ENCODE measurements at places on chromosomes 7 and 10.

DNA sequence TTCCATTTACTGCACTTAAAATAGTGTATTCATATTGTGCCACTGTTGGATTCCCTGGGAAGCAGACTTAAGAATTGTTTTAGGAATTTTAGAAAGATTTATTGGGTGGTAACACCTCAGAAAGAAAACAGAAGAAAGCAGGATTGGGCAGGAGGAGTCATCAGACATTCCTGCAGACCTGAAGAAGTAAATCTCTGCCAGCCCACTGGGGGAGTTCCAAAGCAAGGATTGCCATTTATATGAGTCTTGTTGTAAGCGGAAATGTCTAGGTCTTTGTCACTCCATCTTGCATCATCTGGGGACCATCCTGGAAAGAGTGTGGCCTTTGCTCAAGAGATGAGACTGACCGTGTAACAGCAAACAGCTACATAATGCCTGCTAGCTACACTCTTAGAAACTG is 947.6 kb upstream of the POT1 start:
- DNase-seq, result no peak

- DNase-seq, result no peak
These were observed 61.0 kb upstream of the AOAH start for GRCh38 chr7:36784991-36785940.

DNA sequence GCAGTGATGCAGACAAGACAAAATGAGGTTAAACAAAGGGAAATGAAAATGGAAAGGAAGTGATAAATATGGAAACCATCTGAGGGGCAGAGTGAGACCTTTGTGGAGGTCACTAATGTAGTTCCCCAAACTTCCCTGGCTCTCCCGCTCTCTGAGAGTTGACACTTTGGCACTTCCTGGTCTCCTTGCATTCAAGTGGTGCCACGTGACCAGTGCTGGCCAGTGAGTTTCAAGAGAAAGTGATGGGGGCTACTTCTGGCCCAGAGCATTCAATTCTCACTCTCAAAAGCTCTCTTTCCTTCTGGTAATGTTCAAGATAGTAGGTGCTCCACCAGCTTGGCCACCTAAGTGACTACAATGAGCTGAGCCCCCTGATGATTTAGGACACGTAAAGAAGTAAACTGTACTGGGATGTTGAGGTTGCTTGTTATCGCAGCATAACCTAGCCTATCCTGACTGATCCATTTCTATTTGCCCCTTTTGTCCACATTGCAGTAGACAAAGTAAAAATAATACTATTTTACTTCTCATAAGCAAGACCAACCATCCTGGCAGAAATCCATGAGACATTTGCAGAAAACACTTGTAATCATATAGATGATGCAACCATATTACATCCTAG is 242.0 kb upstream of the YAE1 start:
- no peak for DNase-seq

- no peak for DNase-seq
These were observed 1.5 kb downstream of the TMEM229A start for GRCh38 chr7:124031406-124031805.

DNA sequence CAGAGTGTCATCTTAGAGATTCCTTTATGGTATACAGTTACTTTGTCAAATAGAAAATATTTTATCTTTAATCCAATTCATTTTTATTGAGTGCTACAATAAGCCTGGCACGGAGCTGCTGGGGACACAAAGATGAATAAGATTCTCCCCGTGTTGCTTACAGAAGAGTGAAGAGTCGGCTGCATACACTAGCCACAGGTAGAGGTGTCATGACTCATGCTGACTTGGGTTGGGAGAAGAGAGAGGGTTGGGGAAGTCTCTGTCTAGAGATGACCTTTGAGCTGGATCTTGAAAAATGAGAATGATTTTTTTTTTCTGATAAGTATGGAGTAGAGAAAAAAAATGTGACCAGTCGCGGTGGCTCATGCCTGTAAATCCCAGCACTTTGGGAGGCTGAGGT is 289.9 kb upstream of the CELF2 start:
- DNase-seq, result no peak

- no peak for DNase-seq
These were observed 80.9 kb downstream of the SHH start for GRCh38 chr7:155731380-155731779.

- DNase-seq, result no peak
These were observed 4.0 kb downstream of the PNLIPRP3 start for GRCh38 chr10:116431598-116431997.

- DNase-seq, result no peak
These were observed 82.0 kb downstream of the ADARB2 start for GRCh38 chr10:1655367-1655766.

Data from esophagus squamous epithelium (tissue), 5 donors.